ENCODE measurements at places on chromosomes 3 and 15. TPM values are rescaled to one million over a fixed set of nuclear protein-coding genes. Genes with fewer than 3 reads are reported as not detected.

Gene TUSC7
- total RNA-seq, result not detected

Gene GOLGA8H
- total RNA-seq, result 1.2 TPM

Gene KBTBD13
- total RNA-seq, result not detected

Gene SQOR
- total RNA-seq, result not detected

Gene ESYT3
- total RNA-seq, result 7.4 TPM

Gene NTRK3
- 5.4 TPM for total RNA-seq

Gene ALDH1A3
- total RNA-seq, result 19.8 TPM

Gene ECE2
- 0.24 TPM for total RNA-seq

Data from GM23338 (cell line).